ENCODE measurements at places on chromosomes 1 and 21.
A peak's percentile ranks its signal among the peaks of the same experiment; 100 is the strongest.

- DNase-seq: peak; percentile 49
Observed at GRCh38 chr1:83508485-83509151, 490.3 kb downstream of the TTLL7 start.

- DNase-seq: no peak
Observed at GRCh38 chr1:76250271-76250670, 175.7 kb downstream of the ST6GALNAC3 start.

DNA sequence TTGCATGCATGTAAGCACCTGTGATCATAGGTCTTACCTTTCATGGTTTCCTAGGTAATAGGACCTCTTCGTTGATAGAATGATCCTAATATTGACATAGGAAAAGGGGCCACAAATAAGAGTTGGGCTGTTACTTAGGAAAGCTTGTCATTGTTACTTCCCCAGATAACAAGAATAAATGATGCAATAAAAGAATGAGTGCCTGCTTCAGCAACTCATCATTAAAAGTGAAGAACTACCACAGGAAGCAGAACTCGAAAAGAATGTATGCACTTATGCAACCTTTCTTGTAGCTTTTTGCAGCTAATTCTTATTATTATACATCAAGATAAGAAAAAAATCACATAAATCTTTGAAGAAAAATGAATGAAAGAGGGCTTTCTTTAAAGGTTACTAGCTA is 548.6 kb downstream of the LTN1 start:
- DNase-seq: no peak

DNA sequence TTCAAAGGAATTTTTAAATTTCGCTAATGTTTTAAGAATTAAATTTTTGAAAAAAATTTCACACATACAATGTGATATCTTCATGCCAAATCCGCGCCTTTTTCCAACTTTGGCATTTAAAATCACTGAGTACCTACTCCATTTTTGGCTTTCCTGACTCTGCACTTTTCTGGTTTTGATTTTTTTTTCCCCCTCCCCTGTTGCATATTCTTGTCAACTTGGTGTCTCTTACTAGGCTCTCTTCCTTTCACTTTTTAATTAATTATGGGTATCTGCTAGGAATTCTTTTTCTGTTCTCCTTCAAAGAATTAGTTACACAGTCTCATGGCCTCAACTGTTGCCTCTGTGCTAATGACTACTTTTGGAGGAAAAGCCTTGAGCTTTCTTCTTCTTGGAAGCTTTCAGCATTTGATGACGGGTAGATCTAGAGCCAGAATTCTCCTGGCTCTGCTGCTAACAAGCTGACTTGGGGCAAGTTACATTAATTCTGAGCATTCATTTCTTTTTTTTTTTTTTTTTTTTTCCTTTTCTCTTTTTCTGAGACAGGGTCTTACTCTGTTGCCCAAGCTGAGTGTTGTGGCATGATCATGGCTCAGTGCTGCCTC is 1.8 kb downstream of the AGL start:
- no peak for DNase-seq

- no peak for DNase-seq
Observed at GRCh38 chr1:59183749-59184317, 113.1 kb upstream of the FGGY start.

DNA sequence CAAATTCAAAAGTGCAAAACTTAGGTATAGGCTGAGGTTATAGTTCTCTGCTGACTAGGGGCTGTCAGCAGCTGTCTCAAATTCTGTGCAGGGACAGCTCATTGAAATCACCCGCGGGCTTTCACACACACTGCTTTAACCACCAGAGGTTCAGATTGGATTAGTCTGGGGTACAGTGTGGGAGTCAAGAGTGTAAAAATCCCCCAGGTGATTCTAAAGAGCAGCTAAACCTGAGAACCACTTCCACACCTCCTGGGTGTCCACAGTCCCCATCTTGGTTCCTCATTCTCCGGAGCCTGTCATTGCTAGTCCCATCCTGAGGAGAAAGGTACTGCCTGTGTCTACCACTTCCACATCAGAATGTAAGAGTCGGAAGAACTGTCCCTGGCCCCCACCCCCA is 9.9 kb upstream of the TDRD10 start:
- no peak for DNase-seq

Measured in left lobe of liver (tissue), 2 donors.